ENCODE measurements at places on chromosomes 3 and 15.

DNA sequence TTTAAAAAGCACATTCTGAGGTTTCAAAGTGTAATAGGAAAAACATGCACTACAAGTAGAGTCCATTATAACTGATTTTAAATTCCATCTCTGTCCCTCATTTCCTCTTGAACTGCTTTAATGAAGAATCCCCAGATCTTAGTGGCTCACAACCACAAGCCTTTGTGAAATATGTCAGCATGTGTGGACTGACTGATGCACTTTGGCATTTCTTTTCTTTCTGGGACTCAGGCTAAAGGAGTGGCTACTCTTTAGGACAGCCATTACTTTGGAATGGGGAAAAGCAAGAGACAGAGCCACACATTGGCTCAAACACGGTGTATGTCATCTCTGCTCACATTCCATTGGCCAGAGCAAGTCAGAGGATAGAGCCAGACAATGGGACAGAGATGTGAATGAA is 139.6 kb downstream of the GRM7 start:
- no peak for DNase-seq

GRCh38 chr15:83559310-83559966 is 94.5 kb upstream of the ADAMTSL3 start:
- peak; percentile 50 for DNase-seq

- DNase-seq, result no peak
These were observed 10.5 kb downstream of the ANXA2 start for GRCh38 chr15:60387321-60387720.

DNA sequence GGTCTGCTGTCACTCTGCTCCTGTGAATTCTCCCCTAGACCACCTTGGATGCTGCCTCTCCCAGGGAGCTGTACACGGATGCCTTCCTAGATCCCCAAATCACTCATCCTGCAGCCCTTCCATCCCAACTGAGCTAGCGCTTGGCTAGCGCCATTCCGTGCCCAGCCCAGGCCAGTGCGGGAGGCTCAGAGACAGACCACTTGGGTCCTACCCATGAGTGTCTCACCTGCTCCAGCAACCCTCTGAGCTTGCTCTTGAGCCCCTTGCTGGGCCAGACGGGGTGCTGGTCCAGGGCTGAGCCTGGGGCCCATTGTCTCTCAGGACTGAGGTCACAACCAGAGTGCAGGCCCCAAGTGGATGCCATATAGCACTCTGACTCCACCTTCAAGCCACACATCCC is 17.7 kb downstream of the SH2D7 start:
- DNase-seq, result no peak

GRCh38 chr3:50961386-50961785 is 286.7 kb downstream of the DOCK3 start:
- DNase-seq, result no peak

GRCh38 chr3:31884251-31884650 is 96.8 kb downstream of the OSBPL10 start:
- DNase-seq, result no peak

DNA sequence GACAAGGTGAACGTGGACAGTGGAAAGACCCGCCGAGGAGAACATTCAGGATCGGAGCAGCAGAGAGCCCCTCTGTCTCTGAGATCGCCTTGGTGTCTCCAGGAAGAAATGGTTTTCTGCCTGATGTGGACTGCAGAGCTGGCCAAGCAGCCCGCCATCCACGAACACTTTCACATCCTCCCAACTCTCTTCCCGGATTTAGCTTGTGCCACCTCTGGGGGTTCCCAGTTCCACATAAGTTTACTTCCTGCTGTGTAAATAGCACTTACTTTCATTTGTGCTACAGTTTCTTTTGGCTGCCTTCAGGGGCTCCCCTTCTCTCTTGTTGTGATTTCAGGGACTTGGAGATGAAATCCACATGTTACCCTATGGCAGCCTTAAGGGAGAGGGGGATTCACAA is 48.4 kb downstream of the SEMA5B start:
- no peak for DNase-seq

- no peak for DNase-seq
These were observed 52.2 kb downstream of the SATB1 start for GRCh38 chr3:18372786-18373405.
